ENCODE measurements at places on chromosomes 2 and 18.

DNA sequence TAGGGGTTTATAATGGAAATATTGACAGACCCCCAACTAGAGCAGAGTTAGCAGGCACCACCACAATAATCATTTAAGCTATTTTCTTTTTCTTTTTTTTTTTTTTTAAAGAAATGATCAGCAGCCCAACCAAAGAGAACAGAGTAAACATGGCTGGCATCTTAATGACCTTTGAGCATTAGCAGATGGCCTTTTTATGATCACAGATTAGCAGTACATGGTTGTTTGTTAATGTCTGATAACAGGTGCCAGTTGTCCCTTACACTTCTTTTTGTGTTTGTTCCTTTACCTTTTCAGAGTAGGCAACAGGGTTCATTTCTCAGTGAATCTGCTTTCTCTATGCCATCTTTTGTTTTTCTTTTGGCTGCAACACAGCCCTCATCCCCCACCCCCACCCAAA lies 747.0 kb downstream of the BCL11A start:
- DNase-seq = no peak

- no peak for DNase-seq
Measured at GRCh38 chr2:15772086-15772595, 168.2 kb upstream of the MYCN start.

- no peak for DNase-seq
Measured at GRCh38 chr2:168277276-168277675, 29.9 kb upstream of the STK39 start.

- no peak for DNase-seq
Measured at GRCh38 chr2:239057533-239057932, 209.6 kb downstream of the TWIST2 start.

- no peak for DNase-seq
Measured at GRCh38 chr2:70304498-70304897, 2.6 kb upstream of the FAM136A start.

GRCh38 chr2:183229386-183229785 lies 105.1 kb downstream of the NUP35 start:
- no peak for DNase-seq

DNA sequence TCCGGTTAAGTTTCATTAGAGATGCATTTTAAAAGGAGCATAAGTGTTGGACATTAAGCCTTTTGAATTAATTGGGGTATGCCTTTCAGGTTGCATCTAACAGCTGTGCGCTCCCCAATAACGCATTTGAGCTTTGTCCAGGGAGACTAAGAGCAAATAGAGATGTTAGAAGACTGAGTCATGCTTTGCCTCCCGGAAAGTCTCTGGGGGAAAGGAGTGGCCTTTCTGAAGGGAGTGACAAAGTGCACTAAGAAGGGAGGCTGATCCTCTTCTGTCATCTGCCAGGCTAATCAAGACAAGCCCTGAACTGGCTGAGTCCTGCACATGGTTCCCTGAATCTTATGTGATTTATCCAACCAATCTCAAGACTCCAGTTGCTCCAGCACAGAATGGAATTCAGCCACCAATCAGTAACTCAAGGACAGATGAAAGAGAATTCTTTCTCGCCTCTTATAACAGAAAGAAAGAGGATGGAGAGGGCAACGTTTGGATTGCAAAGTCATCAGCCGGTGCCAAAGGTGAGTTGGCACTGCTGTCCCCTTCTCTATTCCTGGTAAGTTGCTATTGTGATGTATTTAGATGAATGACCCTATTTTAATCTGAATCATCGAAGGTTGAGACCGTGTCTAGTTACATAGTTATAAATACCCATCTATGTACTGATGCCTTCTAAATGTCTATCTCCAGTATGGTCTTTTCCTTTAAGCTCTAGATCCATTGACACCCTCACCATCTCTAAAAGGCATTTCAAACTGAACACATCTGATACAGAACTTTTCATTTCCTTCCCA lies 12.1 kb downstream of the TTL start:
- no peak for DNase-seq

DNA sequence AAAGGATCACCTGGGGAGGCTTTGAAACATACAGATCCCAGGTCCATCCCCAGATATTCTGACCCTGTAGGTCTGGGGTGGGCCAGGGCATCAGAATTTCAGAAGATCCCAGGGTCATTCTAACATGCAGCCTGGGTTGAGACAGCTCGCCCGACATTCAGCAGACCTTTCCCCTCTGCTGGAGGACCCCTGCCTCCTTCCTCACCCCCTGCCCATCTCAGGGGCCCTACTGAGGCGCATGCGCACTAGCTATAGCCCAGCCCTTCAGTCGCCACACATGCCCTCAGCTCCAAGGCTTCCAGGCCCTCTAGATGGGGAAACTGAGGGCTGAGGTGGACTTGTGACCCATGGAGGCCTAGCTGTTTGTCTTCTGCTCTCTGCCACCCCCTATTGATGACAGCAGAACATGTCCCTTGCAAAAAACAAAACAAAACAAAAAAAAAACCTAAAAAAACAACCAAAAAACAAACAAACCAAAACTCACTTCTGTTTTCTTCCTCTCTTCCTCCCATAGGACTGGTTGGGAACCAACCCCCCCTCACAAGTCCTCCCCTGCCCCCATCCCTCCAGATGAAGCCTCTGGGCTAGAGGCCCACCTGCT lies 91.3 kb downstream of the ZBTB7C start:
- DNase-seq = no peak

- DNase-seq = no peak
Measured at GRCh38 chr2:205475416-205475768, 206.9 kb upstream of the NRP2 start.

- no peak for DNase-seq
Measured at GRCh38 chr2:208999911-209000310, 423.9 kb upstream of the MAP2 start.

DNA sequence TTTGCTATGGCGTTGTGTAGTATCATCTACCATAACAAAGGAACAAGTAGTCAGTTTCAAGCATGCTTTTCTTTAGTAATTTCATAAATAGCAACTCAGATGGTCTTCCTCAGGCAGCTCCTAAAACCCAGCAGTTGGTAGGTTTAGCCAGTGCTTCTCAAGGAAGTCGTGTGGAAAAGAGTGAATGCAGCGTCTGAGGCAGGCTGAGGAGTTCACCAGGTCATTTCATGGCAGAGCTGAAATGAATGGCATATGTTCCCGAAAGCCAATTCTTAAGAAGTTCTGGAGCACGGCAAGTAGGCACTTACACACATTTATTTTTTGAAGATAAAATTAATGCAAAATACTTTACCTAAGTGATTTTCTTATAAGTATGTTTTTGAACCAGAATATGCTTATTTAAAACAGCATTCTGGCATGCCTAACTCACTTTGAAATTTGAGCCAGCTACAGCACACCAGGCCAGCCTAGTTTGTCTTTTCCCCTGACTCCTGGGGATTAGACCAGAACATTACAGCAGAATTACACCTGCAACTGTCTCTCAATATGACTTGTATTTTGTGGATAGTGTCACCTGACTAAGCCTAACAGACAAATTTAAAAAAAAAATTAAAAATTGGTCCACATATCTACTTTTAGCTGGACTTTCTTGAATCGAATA lies 62.2 kb downstream of the OSBPL6 start:
- DNase-seq = no peak

DNA sequence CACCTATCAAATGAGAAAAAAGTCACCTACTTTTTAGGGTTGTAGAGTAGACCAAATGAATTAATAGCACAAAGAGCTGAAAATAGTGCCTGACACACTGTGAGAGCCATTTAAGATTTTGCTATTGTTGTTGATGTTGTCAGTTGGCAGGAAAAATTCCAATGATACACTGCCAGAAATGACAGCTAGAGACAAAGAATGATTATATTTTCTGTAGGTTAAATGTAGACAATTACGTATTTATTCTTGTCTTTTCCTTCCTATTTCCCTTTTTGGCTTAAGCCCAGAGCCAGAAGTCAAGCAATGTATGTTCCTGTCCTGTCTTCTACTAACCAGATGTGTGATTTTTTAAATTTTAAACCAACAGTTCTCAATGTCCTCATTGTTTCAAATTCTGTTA lies 17.2 kb downstream of the NRXN1 start:
- DNase-seq = no peak

- DNase-seq = no peak
Measured at GRCh38 chr2:189163889-189164288, 15.7 kb downstream of the COL5A2 start.

DNA sequence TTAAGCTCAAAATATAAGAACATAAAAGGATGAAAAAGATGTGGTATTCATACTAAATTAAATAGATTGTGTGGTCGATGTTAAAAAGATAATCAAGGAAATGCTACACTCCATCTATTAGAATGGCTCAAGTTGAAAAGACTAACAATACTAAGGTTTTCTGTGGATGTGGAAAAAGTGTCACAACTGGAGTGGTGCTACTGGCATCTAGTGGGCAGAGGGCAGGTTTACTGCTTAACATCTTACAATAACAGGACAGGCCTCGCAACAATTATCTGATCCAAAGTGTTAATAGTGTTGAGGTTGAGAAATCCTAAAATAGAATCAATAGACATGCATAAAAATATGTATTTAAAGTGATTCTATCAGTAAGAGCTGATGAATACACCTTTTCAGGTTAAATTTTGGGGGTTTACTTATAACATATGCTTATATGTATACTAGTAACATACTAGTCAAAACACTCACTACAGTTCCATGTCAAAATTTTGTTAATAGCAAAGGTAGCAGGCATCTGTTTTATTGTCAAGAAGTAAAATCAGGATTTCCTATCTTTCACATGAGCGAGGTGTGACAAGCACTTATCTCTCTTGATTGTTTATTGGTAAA lies 91.5 kb upstream of the TMEFF2 start:
- DNase-seq = no peak

DNA sequence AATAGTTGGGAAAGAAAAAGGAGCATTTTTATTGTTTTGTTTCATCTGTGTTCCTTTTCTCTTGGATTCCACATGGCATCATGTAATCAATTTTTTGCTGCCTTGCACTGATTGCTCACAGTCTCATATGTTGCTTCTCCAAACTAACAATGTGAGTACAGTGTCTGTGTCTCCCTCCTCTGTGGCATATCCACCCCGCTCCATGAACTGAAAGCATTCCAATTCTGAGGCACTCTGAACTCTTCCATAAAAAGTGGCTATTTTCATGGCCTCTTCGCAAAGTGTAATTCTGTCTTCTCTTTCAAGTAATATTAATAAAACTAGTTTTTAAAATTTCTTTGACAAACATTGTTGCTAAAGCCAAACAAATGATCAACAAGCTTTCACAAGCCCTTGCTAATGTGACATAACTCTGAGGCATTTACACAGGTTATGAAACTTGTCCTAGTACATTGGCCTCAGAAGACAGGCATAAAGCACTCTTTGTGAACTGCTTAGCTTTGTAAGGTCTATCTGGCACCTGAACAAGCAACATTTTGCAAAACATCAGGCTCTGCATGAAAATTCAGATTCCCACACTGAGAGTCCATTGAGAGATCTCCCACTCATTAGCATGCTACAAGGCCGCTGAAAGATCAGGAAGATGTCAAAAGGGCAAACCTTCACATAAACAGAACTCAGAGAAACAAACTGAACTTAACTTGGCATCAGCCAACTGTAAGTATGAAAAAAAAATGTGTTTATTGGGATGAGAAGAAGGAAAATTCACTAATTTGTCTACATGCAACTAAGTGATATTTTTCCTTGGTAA lies 33.0 kb downstream of the GPR75 start:
- DNase-seq = peak; percentile 67

DNA sequence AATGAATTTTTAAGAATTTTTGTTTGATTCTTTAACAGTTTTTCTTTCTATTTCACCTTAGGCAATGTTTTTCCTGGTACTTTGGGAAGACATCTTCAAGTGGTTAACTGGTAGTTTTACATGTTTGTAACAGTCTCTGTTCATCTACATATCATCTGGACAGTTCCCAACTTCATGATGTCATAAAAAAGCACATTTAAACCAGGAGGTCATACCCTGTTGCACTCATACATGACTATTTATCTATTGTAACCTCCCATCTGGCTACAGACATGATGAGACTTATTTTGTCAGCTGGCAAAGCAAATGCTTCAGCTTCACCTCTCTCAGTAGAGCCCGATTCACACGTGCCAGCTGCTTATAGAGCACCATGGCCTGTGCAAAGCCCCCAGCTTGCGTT lies 99.8 kb upstream of the YPEL5 start:
- DNase-seq = no peak

GRCh38 chr2:73043276-73043675 lies 28.2 kb downstream of the SFXN5 start:
- DNase-seq = no peak

- DNase-seq = no peak
Measured at GRCh38 chr18:28174181-28174905, 2.6 kb downstream of the CDH2 start.

DNA sequence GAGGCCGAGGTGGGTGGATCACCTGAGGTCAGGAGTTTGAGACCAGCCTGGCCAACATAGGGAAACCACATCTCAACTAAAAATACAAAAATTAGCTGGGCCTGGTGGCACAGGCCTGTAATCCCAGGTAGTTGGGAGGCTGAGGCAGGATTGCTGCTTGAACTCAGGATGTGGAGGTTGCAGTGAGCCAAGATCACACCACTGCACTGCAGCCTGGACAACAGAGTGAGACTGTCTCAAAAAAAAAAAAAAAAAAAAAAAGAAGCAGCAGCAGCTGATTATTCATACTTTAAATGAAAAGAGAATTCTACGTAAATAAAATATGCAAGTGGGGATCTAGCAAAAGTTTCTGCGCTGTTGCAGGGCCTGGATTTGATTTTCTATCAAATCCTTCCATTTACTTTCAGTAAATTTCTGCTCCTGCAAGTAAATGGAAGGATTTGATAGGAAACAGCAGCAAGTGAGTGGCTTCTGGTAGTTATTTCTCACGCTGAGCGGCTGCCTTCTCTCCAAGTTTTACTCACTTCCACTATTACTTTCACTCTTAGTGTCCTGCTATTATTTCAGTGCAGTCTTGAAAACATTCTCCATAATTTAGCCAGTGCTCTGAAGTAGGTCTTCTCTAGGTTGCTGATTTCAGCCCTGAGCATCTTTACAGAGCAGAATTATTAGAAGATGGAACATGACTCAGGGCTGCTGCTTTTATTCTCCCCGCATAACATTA lies 68.4 kb downstream of the SLC16A14 start:
- DNase-seq = no peak

GRCh38 chr18:25305584-25305983 lies 46.4 kb downstream of the ZNF521 start:
- DNase-seq = no peak

Measured in tibial nerve (tissue), 4 donors.